ENCODE measurements at places on chromosomes 2 and 18.

DNA sequence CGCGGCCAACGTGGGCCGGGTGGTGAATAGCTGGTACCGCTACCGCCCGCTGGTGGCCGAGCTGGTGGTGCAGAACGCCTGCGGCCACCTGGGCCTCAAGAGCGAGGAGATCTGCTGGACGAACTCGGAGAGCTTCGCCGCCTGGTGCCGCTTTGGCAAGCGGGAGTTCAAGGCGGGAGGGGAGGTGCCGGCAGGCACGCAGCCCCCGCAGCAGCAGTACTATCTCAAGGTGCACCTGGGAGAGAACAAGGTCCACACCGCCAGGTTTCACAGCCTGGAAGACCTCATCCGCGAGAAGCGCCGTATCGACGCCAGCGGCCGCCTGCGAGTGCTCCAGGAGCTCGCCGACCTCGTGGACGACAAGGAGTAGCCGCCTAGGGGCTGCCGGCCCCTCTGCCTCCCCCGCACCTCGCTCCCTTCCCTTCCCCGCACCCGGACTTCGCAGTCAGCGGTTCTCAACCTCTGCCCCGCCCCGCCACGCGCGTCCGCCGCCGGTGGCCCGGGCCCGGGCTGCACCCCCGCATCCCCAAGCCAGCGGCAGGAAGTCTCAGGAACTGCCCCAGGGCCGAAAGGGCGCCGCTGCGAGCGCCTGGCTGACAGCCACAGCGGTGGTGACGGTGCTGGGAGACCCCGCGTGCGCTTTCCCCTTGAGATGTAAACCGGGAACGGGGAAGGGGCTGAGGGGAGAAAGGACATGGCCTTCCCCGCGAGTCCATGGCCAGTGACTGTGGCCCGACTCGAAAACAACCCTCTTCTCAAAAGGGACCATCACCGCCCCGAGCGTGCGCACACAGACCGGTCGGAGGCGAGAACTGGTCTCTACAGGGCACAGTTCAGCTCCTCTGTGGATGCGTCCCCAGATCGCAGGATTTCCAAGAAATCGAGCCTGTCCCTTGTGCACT is 2.2 kb downstream of the LRATD1 start:
- DNase-seq = no peak

DNA sequence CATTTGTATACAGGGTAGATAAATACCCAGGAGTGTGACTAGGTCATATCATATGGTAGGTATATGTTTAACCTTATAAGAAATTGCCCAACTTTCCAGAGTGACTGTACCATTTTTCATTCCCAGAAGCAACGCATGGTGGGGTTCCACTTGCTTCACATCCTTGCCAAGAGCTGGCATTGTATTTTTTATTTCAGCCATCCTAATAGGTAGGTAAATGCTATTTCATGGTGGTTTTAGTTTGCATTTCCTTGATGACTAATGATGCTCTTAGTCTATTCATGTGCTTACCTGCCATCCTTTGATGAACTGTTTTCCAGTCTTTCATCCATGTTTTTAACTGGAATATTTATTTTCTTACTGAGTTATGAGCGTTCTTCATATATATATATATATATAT is 51.9 kb downstream of the MAP4K3 start:
- no peak for DNase-seq

DNA sequence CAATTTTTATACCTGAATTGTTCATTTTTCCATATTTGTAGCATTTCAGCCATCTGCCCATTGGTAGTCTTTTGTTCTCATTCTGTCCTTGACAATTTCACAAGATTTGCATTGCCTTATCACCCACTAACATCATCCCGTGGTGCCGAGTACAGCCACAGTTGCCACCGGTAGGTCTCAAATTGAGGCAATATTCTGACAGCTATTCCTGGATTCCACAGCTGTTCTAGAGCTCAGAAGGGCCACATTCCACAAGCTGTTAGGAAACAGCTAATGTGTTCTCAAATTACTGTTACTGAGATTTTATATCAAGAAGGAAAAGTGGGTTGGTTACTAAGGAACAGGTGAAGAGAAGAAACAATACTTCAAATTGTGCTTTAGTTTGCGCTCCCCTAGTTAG is 178.8 kb downstream of the RPRM start:
- no peak for DNase-seq

GRCh38 chr2:74690571-74690970 is 36.5 kb downstream of the SEMA4F start:
- no peak for DNase-seq

DNA sequence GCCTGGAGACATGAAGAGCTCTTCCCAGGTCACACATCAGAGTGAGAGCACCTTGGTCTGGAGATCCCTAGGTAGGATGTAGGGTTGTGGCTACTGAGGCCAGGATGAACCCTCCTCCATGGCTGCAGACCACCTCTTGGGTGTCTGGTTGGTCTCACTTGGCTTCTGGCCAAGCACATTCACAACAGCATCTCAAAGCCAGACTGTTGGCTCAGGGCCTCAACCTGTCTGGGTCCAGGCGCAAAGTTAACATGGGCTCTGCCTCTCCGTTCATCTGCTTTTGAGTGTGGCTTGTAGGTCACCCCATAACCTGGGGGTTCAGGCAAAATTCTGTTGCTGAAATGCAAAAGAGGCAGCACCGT is 40.1 kb downstream of the RHOB start:
- DNase-seq = no peak

GRCh38 chr2:178579006-178579405 is 98.7 kb downstream of the PLEKHA3 start:
- DNase-seq = no peak

GRCh38 chr2:11582862-11583752 is 49.3 kb downstream of the GREB1 start:
- peak; percentile 25 for DNase-seq

DNA sequence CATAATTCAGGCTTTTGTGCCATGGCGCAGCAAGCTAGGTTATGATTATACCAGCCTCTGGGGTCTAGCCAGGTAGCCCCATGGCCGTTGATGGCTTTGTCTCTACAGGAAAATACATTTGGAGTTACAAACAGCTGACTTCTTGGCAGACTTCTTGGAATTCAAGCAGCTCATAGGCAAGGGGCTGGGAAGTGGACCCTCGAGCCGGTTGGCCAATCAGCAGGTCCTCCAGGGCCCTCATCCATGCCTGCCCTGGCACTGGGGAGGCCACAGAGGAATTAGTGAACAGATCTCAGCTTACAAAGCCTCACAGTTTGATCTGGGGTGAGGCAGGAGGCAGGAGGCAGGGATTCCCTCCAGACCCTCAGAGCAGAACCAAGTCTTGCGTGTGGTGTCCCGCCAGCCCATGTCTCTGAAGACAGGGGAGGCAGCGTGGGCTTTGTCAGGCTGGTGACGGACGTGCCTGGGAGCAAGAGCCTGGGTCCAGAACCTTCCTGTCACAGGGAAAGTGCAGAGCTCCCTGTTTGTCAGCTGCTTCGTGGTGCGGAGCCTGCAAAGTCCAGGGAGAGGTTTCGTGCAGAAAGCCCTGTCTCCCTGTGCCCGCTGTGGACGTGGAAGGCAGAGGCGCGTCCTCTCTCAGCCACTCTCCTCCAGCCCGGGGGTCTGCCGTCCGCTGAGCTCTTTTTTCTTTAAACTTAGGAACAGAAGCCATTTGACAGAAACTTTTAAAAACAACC is 131.7 kb downstream of the KLHL29 start:
- DNase-seq = no peak

GRCh38 chr2:238615187-238615586 is 188.5 kb downstream of the ASB1 start:
- no peak for DNase-seq

- no peak for DNase-seq
Measured at GRCh38 chr2:19009510-19009909, 348.9 kb downstream of the OSR1 start.

- no peak for DNase-seq
Measured at GRCh38 chr2:240622060-240622411, 3.2 kb upstream of the GPR35 start.

DNA sequence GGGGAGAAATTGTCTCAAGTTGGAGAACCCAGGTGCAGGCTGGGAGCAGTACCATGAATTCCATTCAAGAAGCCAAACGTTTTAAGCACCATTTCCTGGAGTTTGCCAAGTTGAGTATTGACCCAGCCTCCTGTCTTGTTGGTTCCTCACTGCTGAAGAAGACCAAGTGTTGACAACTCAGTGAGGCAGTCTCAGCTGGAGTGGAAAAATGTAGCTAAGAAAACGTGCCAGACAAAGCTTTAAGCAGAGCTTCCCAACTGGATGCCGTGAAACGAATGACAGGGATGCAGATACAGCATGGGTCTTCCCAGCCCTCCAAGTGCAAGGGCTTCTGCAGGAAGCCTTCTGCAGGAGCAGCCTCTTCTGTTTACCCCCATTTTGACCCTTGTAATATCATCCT is 778 bp upstream of the INPP1 start:
- no peak for DNase-seq

- no peak for DNase-seq
Measured at GRCh38 chr2:140442319-140442718, 1662.1 kb upstream of the NXPH2 start.

DNA sequence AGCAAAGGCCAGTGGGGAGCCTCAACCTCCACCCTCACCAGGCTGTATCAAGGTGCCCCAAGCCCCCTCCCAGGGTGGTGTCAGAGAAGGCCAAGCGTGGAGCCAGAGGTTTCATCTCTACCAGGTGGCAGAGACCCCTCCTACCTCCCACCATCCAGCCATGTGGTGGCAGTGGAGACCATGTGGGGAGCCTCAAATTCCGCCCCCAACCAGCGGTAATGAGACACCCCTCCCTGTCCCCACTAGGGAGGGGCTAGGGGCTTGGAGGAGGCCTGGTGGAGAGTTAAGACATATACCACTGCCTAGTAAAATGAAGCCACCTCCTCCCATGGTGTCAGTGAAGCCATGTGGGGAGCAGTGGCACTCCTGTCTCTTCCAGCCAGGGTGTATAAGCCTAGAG is 24.4 kb upstream of the YPEL5 start:
- DNase-seq = no peak

DNA sequence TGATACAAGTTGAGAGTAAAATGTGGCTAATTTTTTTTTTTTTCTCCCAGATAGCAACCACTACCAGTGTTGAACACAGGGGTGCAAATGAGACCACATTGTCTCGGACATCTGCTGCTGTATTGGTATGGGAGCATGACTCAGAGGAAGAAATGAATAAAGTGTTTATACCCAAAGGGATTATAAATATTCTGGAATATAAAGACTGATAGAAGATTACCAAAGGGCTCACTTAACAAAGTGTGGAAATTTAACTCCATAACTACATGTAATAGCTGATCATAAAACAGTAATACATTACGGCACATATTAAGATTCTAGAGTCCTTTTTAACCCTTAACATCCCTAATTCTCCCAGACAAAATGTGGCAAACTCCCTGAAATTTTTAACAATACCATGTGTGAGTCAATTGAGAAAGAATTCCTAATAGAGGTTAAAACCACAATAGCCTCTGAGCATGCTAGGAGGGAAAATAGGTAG is 1023.0 kb upstream of the ACVR2A start:
- no peak for DNase-seq

Measured in activated T-helper 1 cell treated with Interleukin-2 at 50 U/mL for 16 hours (primary cell).